ENCODE measurements at places on chromosomes 12 and 14.

DNA sequence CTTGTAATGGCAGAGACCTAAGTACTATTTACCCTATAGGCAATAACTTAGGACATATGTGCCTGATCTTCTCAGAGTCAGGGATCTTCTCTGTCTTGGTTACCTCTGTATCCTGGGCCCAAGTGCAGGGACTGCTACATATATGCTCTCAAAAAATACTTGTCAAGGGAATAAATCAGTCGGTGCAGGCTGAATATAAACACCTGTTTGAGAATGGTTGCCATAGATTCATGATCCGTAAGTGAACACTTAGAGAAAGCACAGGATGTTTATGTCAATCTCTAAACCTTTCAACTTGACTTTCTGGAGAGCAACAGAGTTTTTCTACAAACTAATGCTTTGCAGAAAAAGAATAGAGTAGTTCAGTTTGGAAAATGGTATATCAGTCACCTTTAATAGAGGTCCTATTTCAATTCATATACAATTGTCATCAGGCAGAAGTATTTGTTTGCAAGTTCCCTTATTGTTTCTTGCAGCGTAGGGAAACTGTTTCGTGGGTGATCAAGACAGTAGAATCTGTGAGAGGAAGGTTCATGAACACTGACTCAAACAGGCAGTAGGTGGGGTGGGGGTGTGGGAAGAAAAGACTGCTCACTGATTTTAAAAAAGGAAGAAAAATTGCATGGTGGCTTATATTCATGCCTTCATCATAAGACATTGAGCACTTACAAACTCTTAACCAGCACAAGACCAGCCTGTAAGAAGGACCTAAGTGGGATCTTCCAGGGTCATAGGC lies 6.0 kb upstream of the UBE2N start:
- DNase-seq, result no peak

- no peak for DNase-seq
Observed at GRCh38 chr12:83904175-83904574, 1008.4 kb downstream of the SLC6A15 start.

GRCh38 chr12:95532851-95533250 lies 18.4 kb downstream of the USP44 start:
- peak; percentile 26 for DNase-seq

DNA sequence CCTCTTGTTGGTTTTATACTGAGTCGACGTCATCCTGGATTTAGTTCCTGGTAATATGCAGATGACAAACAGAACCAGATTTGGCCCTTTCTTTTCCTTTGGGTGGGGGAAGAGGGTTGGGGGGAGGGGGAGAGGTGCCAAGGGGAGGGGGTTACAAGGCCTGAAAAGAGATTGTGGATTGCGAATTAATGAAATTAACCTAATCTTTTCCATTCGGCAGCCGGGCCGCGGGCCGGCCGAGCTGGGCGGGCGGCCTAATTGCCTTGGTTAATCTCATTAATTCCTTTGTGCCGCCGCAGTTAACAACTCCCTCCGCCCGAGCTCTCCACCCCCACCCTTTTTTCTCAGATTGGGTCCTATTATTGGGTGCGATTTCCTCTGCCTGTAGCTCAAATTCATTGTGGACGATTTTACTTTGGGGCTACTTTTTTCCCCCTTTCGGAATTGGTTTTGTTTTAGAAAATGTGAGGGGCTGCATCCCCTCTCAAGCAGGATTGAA lies 387 bp upstream of the GSC start:
- DNase-seq, result no peak

GRCh38 chr12:11618046-11618445 lies 31.4 kb upstream of the ETV6 start:
- DNase-seq, result no peak

GRCh38 chr12:105231396-105231795 lies 4.6 kb downstream of the APPL2 start:
- DNase-seq, result no peak

- DNase-seq, result no peak
Observed at GRCh38 chr12:110697236-110697635, 8.3 kb upstream of the HVCN1 start.

DNA sequence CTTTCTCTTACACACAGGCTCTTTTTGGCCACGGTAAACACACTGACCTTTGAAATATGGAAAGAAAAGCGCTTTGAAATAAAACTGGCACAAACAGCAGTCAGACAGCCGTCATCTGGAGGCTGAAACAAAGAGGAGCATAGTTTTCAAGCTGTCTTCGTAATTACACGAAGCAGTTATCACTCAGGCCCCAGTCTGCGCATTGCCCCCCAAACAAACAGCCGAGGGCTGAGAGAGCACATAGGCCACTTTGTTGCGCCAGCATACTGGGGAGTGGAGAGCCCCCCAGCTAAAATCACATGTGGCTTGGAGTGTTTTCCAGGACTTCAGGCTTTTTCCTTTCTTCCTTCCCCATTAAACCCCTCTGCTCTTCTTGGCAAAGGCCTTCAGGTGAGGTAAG lies 142.9 kb upstream of the BTG1 start:
- DNase-seq, result no peak

- DNase-seq, result no peak
Observed at GRCh38 chr12:13790317-13790716, 191.1 kb downstream of the GRIN2B start.

- DNase-seq, result no peak
Observed at GRCh38 chr12:54941659-54942058, 42.9 kb downstream of the TESPA1 start.

DNA sequence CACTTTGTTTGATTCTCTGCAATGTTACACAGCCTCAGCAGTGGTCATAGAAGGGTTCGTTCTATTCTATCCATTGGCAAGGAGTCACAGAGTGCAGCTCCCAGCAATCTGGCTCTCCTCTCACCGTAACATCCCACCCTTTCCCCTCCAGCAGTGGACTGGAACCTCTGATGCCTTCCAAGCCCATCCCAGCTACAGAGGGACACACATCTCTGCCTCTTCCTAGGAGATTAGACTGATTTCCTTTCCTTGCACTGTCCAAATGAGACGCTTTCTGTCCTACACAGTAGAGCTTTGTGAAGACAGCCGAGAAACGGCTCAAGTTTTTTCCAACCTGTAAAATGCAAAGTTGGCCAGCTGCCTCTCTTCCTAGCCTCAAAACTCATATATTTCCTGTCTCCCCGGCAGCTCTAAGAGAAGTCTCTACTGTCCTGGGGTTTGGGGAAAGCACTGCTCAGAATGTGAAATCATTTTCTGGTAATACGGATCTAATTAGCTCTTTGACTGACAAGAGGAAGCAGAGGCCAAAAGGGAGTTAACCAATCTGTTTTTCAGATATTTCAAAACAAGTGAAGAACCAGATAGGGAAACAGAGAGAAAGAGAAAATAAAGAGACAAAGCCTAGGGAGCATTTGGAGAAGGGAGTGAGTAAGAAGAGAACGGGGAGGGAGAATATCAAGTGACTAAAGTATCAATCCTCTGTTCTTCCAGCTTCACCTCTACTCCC lies 516 bp downstream of the NINJ2 start:
- DNase-seq, result no peak

GRCh38 chr14:90614696-90615516 lies 201.3 kb downstream of the TTC7B start:
- no peak for DNase-seq

- DNase-seq, result no peak
Observed at GRCh38 chr14:52175982-52176502, 91.5 kb upstream of the PTGDR start.

DNA sequence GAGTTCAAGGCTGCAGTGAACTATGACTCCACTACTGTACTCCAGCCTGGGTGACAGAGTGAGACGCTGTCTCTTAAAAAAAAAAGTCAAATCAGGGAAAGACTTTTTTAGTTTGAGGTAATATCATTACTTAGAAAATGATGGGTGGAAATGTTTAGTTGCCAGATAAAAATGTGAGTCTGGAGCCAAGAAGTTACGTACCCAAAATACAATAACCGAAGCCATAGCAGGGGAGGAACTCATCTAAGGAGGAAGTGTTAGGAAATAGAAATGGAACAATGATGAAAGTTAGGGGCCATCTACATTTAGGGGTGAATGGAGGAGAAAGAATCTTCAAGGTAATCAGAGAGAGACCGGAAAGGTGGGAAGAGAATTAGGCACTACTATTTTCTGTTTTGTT lies 98.8 kb downstream of the DACT1 start:
- DNase-seq, result no peak

DNA sequence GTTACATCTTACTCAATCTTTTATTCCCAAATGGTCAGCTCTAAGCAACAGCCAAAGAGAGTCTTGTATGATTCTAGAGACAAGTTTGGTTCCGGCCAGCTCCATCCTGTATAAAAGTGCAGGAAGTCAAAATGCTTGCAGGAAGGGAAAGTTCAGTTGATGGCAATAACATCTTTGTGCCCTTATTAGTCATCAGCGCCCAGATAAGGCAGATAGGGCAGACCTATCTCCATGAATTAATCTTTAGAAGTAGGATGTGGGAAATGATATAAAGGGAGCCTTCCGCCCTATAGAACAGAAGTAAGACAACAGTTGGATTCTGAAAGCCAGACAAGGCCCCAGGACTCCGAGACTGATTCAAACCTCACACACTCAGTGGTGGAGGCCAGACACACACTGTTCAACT lies 6.4 kb downstream of the GNS start:
- DNase-seq, result no peak

DNA sequence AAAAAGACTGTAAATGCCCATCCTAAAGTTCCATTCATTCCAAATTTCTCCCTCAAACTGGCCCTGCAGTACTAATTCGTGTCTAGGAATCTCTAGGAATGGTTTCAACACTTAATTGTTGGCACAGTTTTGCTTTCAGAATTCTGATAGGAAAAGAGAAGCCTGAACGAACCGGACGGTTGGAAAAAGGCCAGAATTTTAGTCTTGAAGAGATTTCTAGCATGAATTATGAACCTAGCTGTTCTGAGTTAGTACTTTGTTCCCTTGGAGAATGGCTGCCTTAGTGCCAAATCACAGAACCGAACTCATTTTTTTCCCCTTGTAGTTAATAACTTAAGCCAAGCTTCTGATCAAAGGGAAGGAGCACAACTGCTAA lies 262.6 kb downstream of the ADAMTS20 start:
- no peak for DNase-seq

DNA sequence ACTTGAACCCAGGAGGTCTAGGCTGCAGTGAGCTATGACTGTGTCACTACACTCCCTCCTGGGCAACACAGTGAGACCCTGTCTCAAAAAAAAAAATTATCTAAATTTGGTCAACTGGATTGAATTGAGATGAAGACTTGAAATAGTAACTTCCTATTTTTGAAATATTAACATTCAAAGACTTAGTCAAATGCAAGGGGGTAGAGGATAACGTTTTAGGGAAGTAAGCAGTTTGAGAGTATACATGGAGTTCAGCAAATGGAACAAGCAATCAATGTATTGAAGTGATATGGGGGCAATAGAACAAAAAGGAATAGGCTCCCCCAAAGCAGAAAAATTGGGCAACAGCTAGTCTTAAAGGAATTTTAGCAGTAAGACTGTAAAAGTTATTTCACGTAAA lies 4.6 kb upstream of the MFAP5 start:
- no peak for DNase-seq

DNA sequence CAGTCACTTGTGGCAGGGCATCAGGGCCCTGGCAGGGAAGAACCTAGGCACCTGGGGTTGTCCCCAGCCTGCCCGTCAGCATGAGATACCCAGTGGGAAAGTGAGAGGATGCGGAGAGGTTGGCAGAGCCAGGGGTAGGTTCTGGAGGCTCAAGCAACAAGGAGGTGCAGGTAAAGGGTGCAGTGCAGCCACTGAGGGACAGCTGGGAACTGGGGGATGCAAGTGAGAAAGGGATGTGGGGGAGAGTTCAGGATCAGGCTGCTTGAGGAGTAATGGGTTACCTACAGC lies 18.7 kb downstream of the VASH1 start:
- no peak for DNase-seq

DNA sequence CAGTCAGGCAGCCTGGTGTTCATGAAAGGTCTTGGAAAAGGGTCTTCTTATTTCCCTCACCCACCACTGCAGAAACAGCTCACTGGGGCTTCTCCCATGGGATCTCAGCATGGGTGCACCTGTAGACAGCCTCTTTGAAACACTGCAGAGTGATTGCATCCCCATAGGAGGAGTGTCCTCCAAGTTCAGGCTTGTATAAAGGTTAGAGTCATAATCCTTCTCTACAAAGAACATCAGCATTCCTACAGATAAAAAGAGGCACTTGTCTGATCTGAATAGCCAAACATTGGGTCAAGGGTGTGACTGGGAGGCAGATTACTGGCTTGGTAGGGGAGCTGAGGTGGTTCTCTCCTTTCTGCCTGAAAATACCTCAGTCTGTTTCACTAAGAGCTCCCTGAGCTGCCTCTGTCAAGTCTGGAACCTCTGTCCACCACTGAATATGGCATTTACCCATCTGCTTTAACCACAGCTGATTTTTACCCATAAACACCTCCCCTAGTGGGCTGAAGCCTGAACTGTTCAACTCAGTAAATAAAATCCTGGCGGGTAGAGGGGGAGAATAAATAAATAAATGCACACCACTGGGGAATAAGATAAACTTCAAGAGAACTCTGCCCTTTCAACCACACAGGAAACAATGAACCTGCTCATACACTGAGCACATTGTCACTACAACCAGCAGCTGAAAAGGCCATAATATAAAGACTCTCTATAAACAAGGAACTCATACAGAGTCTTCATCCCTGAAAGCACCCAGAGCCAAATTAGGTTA lies 120.7 kb upstream of the SCAF11 start:
- DNase-seq, result no peak

GRCh38 chr12:112207397-112207924 lies 82.1 kb downstream of the TRAFD1 start:
- DNase-seq, result no peak

GRCh38 chr12:51244269-51244668 lies 5.6 kb downstream of the DAZAP2 start:
- no peak for DNase-seq

DNA sequence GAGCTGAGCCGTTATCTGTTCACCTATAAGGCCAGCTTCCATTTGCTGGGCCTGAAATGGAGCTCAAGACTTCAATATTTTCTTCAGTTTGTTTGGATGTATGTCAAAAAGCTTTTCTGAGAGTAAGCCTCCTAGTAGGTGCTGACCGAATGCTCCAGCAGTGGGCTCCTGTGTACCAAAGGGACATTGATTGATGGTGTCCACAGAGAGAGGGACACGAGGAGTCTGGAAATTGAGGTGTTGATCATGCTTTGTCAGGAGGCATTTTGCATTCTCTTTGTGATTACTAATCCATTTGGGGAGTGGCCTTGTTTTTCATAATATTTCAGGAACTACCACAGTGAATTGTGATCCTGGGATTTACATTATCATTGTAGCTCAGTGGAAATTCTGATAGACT lies 107.7 kb upstream of the SLC38A2 start:
- no peak for DNase-seq

DNA sequence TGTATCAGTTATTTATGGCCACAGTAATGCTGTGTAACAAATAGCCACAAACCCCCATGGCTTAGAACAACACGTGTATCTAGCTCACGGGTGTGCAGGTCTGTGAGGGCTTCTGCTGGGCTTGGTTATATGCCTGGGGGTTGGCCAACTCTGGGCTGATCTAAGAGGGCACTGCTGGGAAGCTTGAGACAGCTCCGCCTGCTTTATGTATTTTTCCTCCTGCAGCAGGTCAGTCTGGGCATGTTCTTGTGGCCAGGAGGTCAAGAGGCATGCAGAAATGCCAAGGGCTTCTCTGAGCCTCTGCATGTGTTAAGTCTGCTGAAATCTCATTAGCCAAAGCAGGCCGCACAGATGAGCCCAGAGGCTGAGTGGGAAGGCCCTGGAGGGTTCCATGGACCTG lies 105.8 kb downstream of the ZNF664 start:
- no peak for DNase-seq
